ENCODE measurements at places on chromosomes 7 and 10.
A peak's percentile ranks its signal among the peaks of the same experiment; 100 is the strongest.

DNA sequence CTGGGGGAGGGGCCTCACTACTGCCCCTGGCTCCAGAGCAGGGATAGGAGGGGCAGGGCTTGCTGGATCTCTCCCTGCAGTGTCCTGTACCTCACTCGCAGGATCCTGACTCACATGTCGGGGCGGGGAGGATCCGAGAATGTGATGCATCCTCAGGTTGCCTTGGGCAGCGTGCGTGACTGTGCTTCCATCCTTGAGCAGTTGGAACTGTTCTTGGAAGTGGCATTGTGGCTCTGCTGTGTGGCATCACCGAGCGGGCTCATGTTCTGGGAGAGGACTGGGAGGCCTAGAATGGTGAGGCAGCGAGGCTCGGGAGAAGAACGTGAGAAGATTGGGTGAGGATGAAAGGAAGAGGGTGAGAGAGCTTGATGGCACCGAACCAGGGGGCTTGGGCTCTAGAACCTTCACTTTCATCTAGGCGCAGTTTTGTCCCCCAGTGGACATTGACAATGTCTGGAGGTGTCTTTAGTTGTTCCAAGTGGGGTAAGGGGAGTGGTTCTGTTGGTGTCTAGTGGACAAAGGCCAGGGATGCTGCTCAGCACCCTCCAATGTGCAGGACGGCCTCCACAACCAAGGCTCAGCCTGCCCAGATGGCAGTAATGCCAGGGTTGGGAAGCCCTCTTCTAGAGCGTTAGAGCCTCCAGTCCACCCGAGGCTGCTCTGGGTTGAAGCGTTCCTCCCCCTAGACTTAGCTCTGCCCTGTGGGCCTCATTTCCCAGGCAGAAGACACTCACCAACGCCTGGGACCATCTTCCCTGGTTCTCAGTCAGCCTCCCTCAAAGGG lies 8.4 kb downstream of the RARRES2 start:
- no peak for DNase-seq

GRCh38 chr10:120641695-120642094 lies 184.7 kb downstream of the PLPP4 start:
- DNase-seq = no peak

DNA sequence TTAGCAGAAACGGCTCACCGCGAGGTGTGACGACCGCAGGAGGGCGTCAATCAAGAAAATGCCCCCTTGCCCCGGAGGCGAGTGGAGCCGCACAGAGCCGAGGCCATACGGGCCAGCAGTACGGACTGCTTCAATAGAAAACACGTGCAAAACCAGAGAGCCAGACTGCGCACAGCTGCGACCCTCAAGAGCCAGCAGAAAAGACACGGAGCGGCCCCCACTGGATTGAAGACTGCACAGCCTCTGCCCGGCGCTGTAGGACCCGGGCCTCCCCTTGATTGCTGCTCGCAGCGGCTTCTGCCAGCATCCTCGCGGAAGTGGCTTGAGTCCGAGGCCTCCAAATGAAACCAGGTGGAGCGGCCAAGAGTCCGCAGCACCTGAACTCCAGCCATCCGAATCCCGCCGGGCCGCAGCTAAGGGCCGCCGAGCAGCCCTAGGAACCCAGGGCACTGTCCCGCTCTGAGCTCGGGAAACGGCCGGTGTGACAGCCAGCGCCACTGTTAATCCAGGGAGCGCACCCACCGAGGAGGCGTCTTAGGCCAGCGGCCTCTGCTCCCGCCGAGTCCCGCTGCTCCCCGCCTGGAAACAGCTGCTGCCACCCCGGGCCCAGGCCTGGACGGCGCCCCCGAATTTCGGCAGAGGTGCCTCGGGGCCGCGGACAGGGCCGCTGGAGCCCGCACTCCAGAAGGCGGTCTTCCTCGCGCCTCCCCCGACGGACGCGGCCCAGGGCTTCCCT lies 660 bp upstream of the HHEX start:
- no peak for DNase-seq

GRCh38 chr7:127035203-127035849 lies 217.4 kb downstream of the GRM8 start:
- DNase-seq = no peak

GRCh38 chr7:101952355-101953247 lies 135.2 kb downstream of the CUX1 start:
- DNase-seq = no peak

- DNase-seq = no peak
Measured at GRCh38 chr7:1388703-1389335, 70.5 kb downstream of the MICALL2 start.

GRCh38 chr7:95993380-95993779 lies 221.0 kb downstream of the DYNC1I1 start:
- no peak for DNase-seq

- no peak for DNase-seq
Measured at GRCh38 chr7:18278316-18278715, 217.2 kb upstream of the HDAC9 start.

GRCh38 chr7:93442478-93443224 lies 131.9 kb downstream of the CALCR start:
- no peak for DNase-seq

- DNase-seq = no peak
Measured at GRCh38 chr7:131039836-131040235, 287.8 kb upstream of the MKLN1 start.

- peak; percentile 24 for DNase-seq
Measured at GRCh38 chr7:135980665-135981180, 3.6 kb upstream of the MTPN start.

DNA sequence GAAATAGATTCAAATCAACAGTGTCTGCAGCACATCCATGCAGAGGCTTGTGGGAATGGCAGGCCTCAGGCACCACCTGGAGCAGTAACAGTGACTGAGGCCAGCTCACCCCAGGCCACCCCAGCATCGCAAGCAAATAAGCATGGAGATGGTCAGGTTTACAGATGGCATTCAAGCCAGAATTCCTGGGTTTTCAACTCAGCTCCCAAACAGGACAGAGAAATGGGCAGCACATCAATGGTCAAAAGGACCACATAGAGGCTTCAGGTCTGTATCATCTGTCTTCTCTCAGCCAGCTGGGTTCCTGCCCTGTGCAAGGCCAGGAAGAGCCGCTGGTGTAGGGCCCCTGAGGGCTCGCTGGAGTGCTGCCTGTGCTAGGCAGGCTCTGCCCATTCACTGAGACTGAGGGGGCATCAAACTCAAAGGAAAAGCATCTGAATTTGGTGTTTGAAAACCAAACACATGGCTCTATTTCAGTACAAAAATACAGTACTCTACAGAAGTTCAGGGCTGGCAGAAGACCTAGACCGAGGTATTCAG lies 112.5 kb downstream of the KMT2E start:
- no peak for DNase-seq

DNA sequence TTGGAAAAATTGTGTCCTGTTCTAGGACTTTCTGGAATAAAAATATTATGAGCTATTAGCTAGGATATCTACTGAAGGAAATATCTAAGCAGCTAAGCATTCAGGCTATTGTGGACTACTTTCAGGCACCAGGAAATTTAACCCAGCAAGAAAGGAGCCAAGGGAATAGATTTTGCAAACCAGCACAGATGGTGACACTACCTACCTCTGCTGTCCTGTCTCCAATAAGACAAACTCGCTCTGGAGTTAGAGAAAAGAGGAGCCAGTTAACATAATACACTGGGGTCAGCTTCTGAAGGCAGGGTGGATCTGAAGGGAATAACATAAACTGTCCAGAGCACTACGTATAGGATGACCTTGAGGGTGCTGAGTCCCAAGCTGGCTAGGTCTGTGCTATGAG lies 223.7 kb upstream of the PRSS58 start:
- no peak for DNase-seq

GRCh38 chr7:26091933-26092332 lies 60.1 kb upstream of the NFE2L3 start:
- no peak for DNase-seq

DNA sequence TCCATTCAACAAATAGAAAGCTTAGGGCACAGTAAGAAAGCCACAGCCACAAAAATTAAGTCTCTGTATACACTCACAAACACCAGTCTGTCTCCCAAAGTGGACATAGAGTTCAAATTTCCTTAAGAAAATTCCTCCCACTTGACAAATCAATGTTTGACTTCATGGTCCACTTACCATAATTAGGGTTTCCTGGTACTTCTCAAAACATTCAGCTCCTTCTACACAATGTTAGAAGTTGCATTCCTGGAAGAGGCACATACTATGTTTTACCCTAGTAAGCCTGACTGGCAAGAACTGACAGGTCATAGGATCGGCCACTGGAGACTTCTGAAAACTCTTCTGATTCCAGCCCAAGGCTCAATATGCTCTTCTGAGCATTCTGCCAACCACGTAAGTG lies 70.5 kb downstream of the CPXM2 start:
- DNase-seq = no peak

DNA sequence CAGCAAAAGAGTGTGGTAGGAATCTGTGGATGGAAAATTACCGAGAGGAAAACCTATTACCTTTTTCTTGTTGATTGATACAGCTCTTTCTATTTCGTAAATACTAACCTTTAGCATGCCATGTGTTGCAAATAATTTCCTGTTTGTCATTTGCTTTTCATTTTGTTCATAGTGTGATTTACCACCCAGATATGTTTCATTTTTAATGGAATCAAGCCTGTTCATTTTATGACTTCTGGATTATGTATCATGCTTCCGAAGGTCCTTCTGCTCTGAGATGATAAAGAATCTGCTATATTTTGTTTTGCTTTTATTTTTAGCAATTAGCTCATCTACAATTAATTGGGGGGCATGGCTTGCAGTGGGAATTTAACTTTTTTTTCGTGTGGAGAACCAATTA lies 46.5 kb downstream of the INPP5F start:
- no peak for DNase-seq

DNA sequence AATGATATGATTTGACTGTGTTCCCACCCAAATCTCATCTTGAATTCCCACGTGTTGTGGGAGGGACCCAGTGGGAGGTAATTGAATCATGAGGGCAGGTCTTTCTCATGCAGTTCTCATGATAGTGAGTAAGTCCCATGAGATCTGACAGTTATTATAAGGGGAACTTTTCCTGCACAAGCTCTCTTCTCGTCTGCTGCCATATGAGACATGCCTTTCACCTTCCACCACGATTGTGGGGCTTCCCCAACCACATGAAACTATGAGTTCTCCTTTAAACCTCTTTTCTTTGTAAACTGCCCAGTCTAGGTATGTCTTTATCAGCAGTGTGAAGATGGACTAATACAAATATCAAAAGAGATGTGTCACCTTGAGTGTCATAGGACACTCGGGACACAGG lies 502.7 kb upstream of the PODXL start:
- no peak for DNase-seq

GRCh38 chr7:101863598-101863997 lies 46.2 kb downstream of the CUX1 start:
- DNase-seq = no peak

- DNase-seq = no peak
Measured at GRCh38 chr7:151600331-151600730, 80.6 kb upstream of the RHEB start.

DNA sequence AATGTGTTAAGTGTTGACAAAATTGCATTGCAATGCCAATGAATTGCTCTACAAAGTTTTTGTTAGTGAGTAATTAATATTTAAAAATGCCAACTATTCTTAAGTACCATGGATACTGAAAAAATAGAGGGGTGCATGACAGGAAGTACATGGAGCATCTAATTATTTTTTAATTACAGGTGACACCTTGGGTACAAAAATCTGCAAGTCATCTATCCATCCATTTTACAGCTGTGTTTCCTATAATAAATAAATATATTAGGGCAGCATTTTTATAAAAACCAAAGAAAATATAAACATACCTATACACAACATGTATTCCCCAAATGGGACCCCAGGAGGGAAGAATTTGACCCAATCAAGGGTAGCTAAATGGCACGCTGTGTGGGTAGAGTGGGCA lies 304.6 kb downstream of the XPNPEP1 start:
- DNase-seq = no peak

- no peak for DNase-seq
Measured at GRCh38 chr7:47185839-47186238, 396.1 kb downstream of the TNS3 start.

DNA sequence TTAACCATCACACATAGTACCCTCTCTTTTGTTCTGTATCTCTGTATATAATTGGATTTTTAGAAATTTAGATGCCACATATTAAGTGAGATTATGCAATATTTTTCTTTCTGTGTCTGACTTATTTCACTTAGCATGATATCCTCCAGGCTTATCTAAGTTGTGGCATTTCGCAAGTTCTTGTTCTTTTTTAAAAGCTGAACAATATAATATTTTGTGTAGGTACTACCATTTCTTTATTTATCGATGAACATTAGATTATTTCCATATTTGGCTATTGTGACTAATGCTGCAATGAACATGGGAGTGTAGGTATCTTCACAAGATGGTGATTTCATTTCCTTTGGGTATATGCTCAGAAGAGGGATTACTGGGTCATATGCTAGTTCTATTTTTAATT lies 295.0 kb downstream of the SUGCT start:
- DNase-seq = no peak

- no peak for DNase-seq
Measured at GRCh38 chr7:129785685-129786514, 166.9 kb downstream of the UBE2H start.

Data from stimulated activated CD4-positive, alpha-beta T cell treated with anti-CD3 and anti-CD28 coated beads, Interleukin-15, amount 100 ng/mL, for 48 hours (primary cell).